SJSA1 (cell line): ENCODE measurements at places on chromosomes 1 and 21.

GRCh38 chr1:226302731-226303130 is 6.2 kb downstream of the LIN9 start:
- DNase-seq = no peak

DNA sequence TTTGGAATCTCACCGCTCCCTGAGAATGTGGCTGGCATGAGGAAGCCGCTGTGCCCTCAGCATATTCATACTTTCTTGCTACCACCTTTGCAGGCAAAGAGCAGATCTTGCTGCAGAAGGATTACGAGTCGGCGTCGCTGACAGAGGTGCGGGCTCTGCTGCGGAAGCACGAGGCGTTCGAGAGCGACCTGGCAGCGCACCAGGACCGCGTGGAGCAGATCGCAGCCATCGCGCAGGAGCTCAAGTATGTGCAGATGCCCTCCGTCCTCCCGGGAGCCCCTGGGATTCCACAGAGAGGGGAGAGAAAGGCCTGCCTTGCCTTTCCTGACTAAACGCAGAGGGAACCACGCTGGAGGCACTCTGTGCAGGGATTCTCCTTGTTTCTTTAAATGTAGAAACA is 50.6 kb upstream of the MTR start:
- DNase-seq = no peak

GRCh38 chr1:213989002-213989855 is 1.5 kb downstream of the PROX1 start:
- DNase-seq = no peak

- DNase-seq = peak; percentile 29
Measured at GRCh38 chr1:24386241-24386640, 27.3 kb downstream of the STPG1 start.

GRCh38 chr1:18348354-18348753 is 132.4 kb upstream of the KLHDC7A start:
- no peak for DNase-seq

DNA sequence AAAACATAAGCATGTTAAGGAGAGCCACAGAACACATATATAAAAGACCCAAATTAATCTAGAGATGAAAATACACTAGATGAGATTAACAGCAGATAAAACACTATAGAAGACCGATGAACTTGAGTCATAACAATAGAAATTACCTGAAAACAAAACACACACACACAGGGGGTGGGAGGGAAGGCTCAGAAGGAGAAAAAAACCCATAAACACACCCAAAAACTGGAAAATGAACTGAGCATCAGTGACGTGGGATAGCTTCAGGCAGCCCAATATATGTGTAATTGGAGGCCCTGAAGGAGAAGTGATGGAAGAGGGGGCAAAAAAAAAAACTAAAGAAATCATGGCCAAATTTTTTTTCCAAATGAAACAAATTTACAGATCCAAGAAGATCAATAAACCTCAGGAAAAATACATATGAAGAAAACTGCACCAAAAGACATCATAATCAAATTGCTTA is 11.4 kb downstream of the ALDH9A1 start:
- no peak for DNase-seq
